ENCODE measurements at places on chromosomes 7 and 10.

- no peak for DNase-seq
These were observed 3.9 kb downstream of the TSPAN15 start for GRCh38 chr10:69455006-69455763.

GRCh38 chr7:151010307-151011096 lies 13.8 kb downstream of the ATG9B start:
- DNase-seq, result no peak

DNA sequence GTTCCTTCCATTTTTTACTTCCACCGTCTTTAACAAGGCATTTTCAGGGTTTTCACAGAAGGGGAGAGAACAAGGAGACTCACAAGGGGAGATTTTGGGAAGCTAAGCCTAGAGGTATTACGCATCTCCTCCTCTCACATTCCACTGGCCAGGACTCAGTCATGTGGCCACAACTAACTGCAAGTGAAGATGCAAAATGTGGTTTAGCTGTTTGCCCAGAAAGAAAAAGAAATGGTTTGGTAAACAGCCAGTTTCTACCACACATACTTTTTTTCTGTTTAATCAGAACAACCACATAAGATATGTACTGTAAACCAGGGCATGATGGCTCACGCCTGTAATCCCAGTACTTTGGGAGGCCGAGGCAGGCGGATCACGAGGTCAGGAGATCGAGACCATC lies 21.4 kb upstream of the HELLS start:
- DNase-seq, result no peak

GRCh38 chr10:69047111-69047832 lies 40.6 kb upstream of the SRGN start:
- no peak for DNase-seq

GRCh38 chr7:77687747-77688144 lies 8.5 kb upstream of the RSBN1L start:
- no peak for DNase-seq

- DNase-seq, result peak; percentile 6
These were observed 29.1 kb downstream of the FOXL3 start for GRCh38 chr7:318878-319661.

DNA sequence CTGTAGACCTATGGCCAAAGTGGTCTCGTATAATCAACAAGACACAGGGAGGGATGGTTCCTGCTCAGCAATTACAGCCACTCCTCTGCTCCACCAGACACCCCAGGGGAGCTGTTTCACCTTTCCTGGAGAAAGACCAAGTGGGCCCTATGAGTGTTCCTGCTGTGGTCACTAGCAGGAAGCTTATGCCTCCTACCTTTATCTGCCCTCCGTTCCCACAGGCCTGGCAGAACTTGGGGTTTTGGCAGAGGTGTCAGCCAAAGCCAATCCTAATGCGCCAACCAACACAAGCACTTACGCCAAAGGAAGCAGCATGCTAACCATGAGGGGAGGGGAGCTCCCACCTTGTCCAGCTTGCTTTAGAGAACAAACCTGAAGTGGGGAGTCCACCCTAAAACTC lies 31.2 kb downstream of the XPNPEP1 start:
- no peak for DNase-seq

GRCh38 chr7:43546231-43546630 lies 36.7 kb upstream of the STK17A start:
- DNase-seq, result no peak

DNA sequence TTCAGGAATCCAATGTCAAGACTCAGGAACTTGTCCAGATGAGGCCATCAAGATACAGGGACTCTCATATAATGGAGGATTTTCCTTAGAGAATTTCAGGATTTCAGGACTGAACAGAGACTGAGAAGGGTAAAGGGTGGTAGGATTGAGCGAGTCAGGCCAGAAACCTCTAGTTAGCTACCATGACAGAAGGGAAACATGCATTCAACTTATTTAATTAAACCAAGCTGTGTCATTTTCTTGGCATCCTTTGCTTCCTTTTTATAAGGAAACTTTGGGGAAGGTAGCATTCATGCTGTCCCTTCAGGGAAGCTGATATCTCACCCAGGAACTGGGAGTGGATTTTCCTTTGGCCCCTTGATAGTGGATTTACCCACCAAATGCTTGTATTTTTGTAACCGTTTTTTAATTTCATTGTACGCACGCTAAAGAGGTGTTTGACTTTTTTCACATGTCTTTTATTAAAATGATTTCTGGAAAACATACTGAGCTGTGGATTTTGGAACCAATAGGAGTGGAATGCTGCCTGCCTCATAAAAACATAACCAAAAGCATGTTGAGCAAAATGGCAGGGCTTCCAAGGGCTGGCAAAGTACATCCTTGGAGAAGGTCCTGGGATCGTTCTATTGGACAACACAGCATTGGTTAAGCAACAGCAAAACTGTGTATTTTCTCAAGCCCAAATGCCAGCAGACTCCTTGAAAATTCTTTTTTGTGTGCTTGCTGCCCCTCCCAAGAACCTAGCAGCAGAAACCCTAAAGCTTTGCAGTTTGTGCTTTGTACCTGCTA lies 104.5 kb downstream of the CXCL12 start:
- no peak for DNase-seq

DNA sequence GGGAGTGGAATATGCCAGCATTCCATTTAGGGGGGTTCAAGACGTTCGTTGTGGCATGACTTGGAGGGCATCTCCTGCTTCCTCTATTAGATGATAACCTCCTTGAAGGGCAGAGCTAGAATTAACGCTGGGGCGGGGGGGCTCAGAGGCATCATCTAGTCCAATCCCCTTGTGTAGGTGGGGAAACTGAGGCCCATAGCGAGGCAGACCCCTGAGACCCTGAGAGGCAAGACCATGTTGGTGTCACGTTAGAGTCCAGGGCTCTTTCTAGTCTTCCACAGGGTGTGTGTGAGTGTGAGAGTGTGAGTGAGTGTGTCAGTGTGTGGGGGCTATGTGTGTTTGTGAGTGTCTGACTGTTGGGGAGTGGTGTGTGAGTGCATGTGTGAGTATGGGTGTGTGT lies 29.3 kb upstream of the NUB1 start:
- DNase-seq, result no peak

GRCh38 chr10:3990307-3990706 lies 205.3 kb upstream of the KLF6 start:
- DNase-seq, result no peak

DNA sequence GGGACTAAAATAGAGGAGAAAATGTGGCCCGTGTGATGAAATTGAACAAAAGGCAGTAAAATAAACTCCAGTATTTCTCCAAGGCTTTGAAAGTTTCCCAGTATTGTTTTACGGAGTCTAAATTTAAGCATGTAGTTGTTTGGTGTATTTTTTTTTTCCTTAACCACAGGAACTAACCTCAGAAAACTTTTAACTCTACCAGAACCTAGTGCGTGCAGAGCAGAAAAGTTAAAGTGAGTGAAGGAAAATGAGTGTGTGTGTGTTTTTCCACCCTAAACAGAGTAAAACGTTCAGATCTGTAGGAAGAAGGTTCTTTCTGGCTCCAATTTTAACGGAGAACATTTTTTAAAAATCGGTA lies 812 bp downstream of the PROSER2 start:
- DNase-seq, result no peak

- DNase-seq, result peak; percentile 64
These were observed at the start of gene HOXA13 for GRCh38 chr7:27199849-27200760. Gene HOXA13 (minus strand): TSS chr7:27200091. CDS start chr7:27200077, 14 bp downstream.

DNA sequence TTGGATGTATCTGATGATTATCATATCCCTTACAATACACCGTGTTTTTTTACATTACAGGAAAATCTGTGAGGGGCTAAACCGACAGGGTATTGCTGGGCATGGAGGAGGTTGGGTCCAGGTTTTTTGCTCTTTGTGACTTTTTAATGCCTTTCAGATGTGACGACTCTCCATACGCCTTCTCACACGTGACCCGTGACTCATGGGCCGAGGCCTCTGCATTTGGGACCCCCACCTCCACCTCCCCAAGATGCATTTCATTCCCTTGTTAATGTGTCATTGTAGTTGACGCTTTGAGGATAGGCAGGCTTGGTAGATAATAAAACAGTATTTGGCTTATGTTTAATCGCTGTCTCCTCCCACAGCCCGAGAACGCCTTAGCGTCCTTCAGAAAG lies 95.3 kb downstream of the CUX1 start:
- no peak for DNase-seq

DNA sequence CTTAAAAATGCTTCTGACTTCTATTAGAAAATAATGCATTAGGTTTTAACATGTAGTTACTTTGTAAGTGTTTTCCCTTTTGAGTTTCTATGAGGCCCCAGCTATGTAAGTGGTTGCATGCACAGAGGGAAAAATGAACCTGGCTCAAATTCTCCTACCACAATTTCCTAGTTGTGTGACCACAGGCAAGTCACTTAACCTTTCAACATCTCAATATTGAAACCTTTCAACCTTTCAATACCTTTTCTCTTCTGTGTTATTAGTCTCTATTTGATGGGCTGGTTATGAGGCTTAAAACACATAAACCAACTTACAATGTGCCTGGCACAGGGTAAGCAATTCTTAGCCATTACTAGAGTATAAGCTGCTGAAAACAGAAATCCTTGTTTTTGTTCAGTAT lies 203.0 kb downstream of the KCND2 start:
- no peak for DNase-seq

DNA sequence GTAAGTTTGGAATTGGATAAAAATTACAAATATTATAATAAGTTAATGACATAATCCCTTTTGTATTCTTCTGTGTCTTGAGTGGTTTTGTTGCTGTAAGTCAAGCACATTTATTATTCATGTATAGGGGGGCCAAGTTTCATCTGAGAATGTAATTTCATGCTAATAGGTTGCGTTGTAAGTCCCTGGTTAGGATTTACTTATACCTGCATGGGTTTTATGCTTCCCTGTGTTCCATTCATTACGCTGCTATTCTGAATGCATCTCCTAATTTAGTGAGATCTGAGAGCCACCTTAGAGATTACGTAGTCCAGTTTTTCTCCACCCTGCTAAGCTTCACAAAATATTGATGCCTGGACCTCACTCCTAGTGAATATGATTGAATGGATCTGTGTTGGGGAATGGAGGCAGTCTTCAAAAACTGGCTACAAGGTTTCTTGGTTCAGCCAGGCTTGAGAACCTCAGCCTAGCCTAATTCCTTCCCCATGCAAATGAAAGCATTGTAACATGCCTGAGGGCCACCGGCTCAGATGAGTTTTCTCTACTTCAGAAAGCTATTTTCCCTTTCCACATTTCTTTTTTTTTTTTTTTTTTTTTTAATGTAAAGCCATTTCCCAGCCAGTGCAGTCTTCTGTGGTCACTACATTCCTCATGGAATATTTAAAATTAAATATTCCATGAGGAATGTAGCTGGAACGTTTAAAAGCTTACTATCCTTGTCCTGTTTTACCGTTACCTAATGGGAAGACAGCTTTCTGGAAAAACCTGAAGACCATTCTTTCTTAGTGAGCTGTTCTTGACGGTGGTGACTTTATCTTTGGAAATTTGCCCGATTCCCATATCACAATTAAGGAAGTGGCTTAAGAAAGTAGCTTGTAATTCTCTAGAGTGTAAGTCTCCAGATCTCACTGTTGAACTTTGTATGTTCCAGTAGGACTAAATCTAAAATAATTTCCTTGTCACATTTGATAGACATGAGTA lies 16.0 kb downstream of the PAPSS2 start:
- no peak for DNase-seq

GRCh38 chr10:20596911-20597310 lies 300.2 kb downstream of the NEBL start:
- no peak for DNase-seq

DNA sequence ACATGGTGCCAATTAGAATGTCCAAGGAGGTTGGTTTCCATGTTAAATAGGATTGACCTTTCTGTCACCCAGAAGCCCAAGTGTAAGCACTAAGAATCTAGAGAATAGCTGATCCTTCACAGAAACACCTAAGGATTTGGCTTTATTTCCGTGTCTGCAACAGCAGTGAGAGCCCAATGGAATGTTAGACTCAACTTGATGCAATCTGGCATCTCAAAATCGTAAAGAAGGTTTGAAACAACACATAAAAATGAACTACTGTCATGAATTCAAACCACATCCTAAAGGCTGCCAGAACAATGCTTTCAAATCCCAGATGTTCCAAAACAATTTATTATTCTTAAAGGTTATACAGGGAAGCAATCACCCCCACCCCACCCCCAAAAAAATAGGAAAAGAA lies 18.6 kb downstream of the PPP1R3C start:
- DNase-seq, result no peak

GRCh38 chr10:86440874-86441843 lies 74.6 kb upstream of the GRID1 start:
- DNase-seq, result no peak

DNA sequence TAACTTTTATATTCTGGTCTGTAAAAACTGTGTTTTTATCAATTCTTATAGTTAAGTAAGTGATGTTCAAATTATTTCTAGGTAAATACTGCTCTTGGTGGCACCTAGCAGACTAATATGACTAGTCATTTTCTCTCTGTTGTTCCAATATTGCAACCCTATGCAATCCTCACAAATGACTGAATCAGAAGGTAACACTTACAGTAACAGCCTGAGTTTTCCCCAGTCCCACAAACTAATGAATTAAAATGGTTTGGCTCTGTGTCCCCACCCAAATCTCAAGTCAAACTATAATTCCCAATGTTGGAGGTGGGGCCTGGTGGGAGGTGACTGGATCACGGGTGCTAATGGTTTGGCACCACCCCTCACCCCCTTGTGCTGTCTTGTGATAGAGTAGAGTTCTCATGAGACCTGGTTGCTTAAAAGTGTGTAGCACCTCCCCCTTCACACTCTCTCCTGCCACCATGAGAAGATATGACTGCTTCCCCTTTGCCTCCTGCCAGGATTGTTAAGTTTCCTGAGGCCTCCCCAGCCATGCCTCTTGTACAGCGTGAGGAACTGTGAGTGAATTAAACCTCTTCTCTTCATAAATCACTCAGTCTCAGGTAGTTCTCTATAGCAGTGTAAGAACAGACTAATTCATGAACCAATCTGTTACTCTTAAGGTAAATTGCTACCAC lies 43.5 kb downstream of the MTPN start:
- DNase-seq, result no peak

- no peak for DNase-seq
These were observed 36.2 kb upstream of the EFCAB10 start for GRCh38 chr7:105617280-105618015.

- DNase-seq, result no peak
These were observed 239.7 kb upstream of the INHBA start for GRCh38 chr7:41942468-41943093.

DNA sequence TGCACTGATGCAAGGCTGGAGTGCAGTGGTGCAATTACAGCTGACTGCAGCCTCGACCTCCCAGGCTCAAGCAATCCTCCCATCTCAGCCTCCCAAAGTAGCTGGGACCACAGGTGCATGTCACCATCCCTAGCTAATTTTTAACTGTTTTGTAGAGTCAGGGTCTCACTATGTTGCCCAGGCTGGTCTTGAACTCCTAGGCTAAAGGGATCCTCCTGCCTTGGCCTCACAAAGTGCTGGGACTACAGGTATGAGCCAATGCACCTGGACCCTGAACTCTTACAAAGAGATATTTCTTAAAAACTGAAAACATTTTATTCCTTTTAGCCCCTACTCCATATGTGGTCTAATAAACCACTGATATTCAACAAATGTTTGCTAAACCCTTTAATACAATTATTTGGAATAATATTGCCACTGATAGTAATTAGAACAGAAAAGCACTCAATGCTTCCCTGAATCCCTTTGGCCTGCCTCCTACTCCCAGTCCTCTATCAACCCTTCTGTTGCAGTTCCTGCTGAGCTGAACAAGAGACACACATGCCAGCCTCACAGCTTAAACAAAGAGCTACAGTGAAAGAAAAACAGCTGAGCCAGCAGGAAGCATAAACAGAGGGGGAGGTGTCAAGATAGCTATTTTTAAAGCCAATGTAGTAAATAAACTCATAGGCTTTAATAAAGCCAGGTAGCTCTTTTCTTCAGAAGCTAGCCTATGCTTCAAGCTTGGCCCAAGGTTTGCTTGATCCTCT lies 7.0 kb upstream of the GNAI1 start:
- no peak for DNase-seq
